GM12864 (cell line): ENCODE measurements at places on chromosomes 2 and 18.

DNA sequence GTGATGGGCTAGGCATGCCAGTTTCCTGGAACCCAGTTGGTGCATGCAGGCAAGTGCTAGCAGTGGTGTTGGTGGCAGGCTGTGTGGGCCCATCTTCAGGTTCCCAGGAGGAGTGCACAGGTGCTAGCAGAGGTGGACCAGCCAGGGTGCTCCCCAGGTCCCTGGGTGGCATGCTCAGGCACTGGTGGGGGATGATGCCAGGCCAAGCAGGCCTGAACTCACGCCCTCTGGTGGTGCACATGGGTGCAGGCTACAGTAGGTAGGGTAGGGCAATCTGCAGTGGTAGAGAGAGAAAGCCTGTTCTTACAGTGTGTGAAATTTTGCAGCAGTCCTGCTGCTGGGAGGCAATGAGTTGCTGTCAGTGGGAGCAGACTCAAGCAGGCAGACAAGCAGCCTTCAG is 1651.8 kb downstream of the DPP10 start:
- DNase-seq: no peak

DNA sequence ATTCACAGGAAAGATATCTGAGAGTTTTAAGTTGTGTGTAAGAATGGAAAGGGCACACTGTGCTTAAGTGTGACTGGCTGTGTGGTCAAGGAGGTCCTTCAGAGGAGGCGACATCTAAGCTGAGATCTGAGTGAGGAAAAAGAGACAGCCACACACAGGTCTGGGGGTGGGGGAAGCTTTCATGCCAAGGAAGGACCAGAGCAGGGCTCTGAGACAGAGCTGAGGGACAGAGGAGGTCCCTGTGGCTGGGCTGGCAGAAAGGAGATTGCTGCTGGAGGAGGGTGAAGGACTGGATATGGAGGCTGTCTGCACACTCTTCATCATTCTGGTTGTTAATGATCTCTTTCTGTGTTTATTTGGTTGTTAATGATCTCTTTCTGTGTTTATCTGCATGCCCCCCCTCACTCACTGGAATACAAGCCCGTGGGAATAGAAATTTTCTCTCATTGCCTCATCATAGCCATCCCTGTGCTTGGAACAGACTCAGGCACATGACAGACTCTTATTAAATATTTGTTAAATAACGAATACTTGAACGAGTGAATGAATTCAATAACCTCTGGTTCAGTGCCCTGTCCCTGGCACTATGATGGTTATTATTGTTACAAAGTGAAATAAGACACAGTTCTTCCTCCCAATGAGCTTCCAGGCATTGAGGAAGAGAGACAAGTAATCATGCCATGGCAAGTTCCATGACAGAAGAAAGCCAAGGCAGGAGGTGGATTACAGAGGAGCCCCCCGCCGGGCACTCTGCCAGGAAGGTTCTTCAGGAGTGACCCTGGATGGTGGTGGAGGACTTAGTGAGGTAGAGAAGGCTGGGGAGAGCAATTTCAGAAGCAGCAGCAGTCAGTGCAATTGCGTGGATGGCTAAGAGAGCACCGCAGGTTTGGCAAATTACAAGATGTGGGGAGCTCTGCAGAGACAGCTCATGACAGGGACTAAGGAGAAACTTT is 399.4 kb upstream of the HS6ST1 start:
- no peak for DNase-seq

DNA sequence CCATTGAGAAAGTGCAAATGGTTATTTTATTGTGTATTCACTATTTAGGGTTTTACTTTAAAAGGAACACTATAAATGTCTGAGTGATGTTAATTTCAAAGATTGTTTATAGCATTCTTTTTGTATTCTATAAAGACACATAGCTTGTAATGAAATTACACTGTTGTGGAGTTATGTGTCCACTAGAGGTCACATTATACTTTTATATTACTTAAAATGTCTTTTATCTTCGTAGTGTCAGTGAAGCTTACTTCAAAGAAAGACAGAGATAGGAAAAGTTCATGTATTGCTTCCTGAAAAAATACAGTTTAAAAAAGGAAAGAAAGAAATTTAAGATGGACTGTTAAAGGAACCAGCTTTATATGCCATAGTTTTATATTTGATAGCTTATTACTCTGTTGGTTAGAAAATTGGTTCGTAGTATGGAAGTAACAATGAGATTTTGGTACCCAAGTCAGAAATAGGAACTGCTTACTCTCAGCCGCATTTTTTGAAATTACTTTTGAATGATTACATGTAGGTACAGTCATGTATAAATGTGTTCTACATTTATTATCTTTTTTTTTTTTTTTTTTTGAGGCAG is 20.5 kb downstream of the APLF start:
- DNase-seq: no peak

DNA sequence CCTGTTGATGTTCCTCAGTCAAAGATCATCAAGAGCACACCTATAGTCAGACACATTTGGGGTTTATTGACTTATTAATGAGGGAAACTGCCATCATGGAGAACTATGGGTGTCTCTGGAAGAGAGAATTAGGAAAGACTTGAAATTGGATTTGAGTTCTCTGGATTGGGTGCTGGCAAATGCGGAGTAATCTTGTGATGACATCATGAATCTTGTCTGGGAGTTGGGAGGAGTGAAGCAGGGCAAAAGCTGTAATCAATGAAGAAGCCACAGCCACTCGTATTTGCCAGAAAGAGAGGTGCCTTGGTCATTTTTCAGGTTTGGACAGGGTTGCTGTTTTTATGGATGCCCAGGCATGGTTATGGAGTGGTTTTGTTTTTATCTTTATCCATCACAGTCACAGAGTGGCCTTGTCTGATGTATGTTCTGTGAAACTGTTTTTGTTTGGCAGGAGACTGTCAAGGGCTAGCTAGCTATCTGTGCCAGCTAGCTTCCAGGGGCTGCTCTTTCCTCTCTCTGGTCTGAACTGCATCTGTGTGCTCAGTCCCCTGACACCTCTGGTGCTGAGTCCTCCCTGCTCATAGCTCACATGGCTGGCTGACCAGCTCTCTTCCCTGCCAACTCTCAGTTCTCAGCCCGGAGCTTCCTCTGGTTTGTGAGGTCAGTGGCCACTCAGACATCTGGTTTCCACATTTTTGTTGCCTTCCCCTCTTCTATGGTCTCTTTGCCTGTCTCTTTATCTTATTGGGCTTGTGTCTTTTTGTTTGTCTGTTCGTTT is 193.4 kb upstream of the RMP24 start:
- DNase-seq: no peak

DNA sequence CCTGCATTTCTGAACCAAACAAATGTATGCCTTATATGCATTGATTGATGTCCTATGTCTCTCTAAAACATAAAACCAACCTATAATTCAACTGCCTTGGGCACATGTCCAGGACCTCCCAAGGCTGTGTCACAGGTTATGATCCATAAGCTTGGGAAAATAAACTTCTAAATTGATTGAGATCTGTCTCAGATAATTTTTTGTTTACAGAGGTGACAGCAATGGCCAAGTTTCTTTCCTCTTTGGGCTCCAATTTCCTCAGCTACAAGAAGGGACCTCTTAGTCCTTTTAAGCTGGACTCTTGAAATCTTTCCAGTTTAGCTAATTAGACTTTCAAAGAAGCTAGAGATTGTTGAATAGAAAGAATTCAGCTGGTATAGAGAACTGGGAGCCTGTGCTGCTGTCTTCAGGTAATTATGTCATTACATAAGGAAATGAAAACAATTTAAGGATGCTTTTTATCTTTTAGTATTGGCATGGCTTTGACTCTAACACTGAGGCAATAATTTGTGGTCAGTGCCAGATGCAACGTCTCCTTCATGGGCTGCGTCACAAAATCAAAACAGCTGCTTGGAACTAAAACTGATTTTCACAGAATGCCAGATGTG is 412.1 kb upstream of the TRIB2 start:
- no peak for DNase-seq

- no peak for DNase-seq
These were observed 94.7 kb upstream of the TAF1B start for GRCh38 chr2:9748577-9748976.

GRCh38 chr2:71894261-71894660 is 253.4 kb downstream of the CYP26B1 start:
- DNase-seq: no peak

DNA sequence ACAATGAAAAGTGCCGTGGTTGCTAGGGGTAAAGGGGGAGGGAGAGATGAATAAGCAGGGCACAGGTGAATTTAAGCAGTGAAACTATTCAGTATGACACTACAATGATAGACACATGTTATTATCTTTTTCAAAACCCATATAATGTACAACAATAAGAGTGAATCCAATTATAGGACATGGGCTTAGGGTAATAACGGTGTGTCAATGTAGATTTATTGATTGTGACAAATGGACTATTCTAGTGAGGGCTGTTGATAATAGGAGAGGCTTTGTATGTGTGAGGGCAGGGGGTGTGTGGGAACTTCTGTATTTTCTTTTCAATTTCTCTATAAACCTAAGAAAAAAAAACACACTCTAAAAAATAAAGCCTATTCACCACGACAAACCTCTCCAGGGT is 223.8 kb downstream of the RIT2 start:
- no peak for DNase-seq

DNA sequence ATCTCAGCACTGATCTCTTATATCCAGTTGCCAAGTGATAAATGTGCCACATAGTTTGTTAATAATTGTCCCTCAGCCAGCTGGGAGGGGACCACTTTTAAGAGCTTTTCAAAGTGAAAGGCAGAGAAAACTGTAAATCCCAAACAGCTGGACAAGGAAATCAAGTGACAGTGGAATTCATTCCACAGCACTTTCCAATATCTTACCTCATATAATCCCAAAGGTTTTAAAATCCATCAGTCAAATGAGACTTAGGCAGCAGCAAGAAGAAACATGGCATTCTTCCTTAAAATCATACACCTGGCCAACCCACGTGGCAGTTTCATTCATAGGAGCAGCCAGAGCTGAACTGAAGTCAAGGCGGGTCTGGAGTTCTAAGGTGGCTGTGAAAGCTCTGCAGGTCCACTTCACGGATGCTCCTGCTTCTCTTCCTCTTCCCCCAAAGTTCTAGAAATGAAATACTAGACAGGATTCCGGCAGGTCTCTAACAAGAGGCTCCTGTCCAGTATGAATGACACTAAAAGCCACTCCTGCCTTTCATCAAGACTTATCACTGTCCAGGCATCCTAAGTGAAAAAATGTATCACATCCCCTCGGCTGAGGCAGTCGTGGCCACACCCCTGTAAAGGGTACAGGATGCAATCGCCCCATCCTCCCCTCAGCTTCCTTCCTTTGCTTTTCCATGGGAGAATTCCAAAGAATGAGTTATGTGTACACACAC is 190.4 kb upstream of the STK17B start:
- DNase-seq: no peak

DNA sequence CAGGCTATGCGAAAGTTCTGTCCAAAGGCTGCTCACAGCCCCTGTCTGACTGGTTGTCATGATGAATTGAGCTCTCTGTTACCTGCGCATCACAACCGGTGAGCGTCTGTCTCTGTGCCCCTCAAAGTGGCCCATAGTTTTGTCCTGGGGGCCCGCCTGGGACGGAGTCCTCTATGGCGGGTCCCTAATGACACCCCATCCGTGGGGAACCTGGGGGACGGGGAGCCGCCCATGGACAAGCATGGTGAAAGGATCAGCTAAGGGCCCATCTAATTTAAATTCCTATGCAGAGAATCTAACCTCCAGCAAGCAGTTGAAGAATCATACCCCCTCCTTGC is 473 bp downstream of the ELMOD3 start:
- DNase-seq: no peak

DNA sequence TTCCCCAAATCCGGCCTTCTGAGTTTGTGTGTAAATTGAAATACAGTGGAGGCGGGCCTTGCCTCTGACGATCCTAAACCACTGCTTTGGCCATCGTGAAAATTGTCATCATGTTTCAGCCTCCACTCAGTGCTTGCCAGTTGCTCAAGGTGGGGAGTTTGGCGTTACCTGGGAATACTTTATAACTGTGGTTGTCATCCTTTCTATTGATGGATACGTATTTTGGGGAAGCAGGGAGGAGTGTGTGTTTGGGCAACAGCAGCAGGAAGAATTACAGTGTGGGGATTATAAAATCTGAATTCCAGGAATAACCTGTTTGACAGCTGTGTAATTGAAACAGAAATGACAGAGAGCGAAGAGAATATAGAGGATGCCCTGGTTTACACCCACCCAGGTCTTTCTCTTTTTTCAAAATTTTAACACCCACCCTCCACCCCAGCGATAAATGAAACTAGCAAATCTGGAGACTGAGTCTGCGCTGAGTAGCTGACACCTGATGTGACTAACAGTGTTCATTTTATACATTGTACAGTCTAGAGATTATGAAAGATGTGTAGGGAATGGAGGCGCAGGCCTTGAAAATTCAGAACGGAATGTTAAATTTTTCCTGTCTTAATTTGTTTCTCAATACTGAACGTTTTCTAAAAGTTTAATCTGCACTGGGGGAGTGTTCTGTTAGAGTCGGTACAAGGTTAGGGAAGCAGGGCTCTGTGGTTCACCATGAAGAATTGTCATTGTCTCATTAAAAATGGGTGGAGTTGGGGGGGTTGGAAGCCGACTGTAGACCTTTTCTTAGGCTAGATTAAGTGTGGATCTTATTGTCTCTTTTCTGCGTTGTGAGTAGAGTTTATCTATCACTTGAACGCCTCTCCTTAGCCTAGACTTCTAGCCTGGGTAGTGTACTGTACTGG is 1.6 kb downstream of the MAP4K4 start:
- no peak for DNase-seq

GRCh38 chr2:65647249-65647842 is 214.9 kb upstream of the SPRED2 start:
- DNase-seq: no peak

DNA sequence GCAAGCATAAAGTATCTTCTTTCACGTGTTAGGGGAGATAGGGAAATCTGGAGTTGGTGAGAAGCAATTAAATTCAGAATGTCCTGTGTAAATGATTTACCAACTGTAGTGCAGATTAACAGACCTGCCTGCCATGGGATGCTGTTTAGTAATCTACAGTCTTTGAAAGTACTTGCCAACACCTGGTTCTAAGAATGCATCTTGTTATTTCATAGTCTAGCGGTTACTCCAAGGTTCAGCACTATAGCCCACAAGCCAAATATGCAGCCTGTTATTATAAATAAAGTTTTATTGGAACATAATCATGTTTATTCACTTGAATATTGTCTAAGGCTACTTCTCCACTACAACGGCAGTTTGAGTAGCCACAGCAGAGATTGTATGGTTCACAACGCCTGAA is 100.8 kb downstream of the OSBPL6 start:
- DNase-seq: no peak

DNA sequence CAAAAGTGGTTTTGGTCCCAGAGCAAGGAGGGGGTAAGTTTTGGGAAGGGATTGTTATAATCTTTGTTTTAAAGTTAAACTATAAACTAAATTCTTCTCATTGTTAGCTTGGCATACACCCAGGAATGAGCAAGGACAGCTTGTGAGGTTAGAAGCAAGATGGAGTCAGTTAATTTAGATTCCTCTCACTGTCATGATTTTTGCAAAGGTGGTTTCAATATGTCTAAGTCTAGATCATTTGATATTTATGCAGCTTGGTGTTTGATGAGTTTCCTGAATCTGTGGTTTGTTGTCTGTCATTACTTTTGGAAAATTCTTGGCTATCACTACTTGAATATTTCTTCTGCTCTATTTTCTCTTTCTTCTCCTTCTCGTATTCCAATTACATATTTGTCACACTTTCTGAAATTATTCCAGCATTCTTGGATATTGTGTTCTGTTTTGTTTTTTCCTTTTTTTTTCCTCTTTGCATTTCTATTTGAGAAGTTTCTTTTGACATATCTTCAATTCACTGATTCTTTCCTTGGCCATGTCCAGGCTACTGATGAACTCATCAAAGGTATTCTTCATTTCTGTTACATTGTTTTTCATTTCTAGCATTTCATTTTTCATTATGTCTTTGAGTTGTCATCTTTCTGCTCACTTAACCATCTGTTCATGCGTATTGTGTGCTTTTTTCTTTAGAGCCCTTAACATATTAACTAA is 5.1 kb downstream of the SP140 start:
- no peak for DNase-seq

- no peak for DNase-seq
These were observed 2.4 kb downstream of the TMEM185B start for GRCh38 chr2:120220756-120221155.
